ENCODE measurements at places on chromosomes 2 and 18. TPM values are rescaled to one million over a fixed set of nuclear protein-coding genes. Genes with fewer than 3 reads are reported as not detected.

GATA6 gene
- 0.99 TPM for polyA plus RNA-seq

C1QL2 gene
- polyA plus RNA-seq, result not detected

GCA gene
- polyA plus RNA-seq, result 15.2 TPM

SERPINE2 gene
- polyA plus RNA-seq, result 78.4 TPM

HOXD1 gene
- 0.85 TPM for polyA plus RNA-seq

SP140 gene
- polyA plus RNA-seq, result 0.30 TPM

DNAJC5G gene
- polyA plus RNA-seq, result 0.46 TPM

DNA sequence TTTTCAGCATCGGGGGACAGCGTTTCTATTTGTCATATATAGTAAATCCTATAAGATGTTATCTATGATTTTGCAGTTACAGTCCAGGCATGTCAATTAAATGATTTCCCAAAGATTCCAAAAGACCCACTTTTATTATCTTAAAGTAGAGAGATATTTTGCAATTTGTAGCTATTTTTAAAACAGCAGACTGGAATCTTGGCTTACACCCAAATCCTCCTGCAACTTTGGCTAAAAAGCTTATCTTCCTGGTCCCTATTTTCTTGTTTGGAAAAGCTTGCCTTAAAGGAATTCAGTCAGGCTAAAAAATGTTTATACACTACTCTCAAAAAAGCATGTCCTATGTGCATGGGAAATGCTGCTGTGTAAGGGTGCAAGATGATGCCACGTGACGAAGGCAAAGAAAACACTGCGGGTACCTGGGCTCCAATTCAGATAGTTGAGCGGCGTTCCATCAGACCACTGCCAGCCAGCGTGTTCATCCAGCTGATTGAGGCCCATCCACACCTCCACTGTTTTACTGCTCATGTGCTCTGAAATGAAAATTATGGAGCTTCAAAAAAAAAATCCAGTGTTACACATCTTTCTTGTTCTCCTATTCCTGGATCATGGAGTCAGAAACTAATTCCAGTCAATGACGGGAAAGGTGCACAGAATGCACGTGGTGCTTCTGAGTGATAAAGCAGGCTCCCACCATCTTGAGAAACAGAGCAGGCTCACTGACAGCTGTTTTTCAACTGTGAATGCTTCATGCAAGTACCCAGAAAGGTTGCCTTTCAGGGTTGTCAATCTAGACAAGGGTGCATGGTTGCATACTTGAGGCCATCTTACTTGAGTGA is 33.8 kb downstream of the PLA2R1 start:
- DNase-seq, result peak; percentile 43

- DNase-seq, result no peak
These were observed 6.7 kb downstream of the ARHGEF4 start for GRCh38 chr2:130843321-130843985.

DNA sequence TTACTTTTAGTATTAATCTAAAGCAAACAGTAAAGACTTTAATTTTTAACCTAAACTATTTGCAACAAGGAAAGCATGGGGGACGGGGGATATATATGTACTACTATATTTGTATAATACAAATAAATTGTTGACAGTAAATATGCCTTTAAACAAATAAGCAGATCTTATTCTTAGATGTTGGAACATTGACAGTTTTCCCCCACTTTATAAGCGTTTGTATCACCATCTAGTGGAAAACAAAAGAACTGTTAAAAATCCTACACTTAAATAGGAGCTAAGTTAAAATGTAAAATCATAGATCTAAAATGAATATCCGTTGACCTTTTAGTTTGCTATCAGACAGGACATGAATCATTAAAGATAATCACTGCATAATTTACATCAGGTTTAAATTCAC is 50.0 kb downstream of the RBBP8 start:
- DNase-seq, result peak; percentile 35

GRCh38 chr2:64192664-64193105 is 48.5 kb upstream of the PELI1 start:
- DNase-seq, result no peak

DNA sequence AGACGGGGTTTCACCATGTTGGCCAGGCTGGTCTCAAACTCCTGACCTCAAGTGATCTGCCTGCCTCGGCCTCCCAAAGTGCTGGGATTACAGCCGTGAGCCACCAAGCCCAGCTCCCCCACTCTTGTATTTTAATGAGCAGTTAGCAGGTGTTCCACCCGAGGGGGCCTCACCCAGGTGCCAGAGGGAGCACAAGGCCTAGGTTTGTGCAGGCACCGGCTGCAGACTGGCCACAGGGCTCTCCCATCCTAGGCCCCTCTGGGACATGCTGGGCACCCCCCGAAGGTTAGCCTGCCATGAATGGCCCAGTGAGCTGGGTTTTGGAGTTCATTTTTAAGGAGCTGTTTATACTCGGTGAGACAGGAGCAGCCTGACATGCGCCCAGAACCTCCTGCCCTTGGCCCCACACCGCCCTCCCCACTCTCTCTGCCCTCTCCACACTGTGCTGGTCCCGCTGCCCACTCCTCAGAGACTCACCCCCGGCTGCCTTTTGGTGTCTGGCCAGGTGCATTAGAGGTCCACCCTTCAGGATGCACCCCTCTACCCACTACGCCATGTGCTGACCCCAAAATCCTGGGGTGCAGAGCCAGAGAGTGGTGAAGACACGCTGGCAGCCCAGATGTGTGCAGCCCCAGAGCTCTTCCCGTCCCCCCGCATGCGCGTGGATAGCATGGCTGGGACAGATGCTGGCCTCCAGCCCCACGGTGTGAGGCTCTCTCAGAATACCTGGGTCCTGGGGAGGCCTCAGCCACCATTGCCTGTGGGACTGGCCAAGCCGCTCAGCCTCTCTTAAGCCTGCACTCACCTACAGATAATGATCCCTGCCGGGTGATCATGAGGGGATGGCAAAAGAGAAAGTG is 11.2 kb upstream of the KLF11 start:
- no peak for DNase-seq

DNA sequence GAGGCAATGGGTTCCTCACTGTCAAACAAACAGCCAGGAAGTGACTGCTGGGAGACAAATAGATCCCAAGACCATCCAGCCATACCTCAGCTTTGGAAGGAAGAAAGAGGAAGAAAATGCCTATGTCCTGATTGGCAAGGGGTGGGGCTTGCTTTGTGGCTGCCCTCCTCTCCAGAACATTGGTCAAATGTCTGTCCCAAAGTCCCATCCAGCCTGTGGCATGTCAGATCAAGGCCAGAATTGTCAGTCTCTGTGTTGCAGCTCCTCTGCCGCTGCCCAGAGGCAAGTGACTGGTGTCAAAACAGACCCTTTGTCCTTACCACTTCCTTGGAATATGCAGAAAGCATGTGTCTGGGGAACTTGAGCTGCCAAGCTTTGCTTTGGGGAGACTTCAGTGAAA is 63.0 kb upstream of the SMAD2 start:
- DNase-seq, result no peak

- DNase-seq, result no peak
These were observed at the start of gene MXD1 for GRCh38 chr2:69914950-69915945. MXD1 (plus strand) TSS chr2:69915109; CDS start chr2:69915331, 222 bp downstream.

DNA sequence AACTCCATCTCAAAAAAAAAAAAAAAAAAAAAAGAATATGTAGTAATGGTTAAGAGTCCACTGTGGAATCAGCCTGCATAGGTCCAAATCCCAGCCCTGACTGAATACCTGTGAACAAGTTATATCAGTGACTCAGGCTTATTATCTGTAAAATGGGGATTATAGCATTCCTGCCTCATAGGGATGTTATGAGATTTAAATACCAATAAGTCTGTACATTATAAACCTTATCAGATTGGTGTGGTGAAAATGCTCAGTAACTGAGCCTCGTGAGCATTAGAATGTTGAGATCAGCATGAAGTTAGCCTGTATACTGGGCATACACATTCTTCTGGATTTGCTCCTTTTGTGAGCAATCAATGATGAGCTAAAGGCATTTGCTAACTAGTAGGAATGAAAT is 3.0 kb upstream of the AMMECR1L start:
- DNase-seq, result no peak

DNA sequence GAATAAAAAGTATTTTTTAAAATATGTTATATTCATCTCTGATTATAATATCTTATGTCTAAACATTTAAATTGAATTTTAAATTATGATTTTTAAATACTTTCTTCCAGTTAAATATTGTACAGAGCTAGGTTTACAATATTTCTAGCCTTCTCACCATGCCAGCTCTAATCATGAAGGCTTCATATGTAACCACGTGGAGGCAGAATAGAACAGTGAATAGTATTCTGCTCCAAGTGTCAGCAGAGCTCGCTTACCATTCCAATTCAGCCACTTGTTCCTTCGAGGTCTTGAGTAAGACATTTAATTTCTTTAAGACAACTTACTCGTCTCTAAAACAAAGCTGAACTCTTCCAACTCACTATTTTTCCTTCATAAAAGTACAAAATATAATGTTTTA is 871.8 kb downstream of the SUCLG1 start:
- no peak for DNase-seq

DNA sequence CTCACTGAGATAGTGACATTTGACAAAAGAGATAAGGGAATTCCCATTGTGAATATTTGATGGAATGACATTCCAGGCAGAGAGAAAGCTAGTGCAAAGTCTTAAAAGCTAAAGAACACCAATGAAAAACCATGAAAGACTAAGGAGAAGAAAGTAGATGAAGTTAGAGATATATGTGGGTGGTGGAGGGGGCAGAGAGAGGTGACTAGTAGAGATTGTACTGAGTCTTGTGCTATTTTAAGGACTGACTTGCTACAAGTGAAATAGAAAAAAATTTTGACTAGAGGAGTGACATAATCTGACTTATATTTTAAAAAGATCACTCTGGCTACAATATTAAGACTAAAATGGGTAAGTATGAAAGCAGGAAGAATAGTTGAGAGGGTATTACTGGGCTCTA is 35.3 kb upstream of the GULP1 start:
- no peak for DNase-seq

DNA sequence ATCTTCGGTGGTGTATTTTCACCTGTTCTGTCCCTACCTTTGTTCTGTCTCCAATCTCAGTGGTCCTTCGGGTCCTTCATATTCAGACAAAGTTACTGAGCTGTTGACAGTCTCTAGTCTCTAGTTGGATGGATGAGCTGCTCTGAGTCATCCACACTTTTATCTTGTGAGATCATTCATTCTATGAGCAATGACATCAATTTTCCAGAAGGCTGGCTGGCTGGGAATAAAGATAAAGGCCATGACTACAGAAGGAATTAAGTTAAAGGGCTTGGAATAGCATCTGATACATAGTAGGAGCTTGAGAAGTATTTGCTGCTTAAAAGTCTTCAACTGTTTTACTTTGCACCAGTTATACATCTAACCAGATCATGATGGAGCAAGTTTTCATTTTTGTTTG is 43.1 kb upstream of the SLC39A10 start:
- DNase-seq, result peak; percentile 69

GRCh38 chr2:239724194-239724849 is 300.8 kb downstream of the NDUFA10 start:
- DNase-seq, result peak; percentile 64

DNA sequence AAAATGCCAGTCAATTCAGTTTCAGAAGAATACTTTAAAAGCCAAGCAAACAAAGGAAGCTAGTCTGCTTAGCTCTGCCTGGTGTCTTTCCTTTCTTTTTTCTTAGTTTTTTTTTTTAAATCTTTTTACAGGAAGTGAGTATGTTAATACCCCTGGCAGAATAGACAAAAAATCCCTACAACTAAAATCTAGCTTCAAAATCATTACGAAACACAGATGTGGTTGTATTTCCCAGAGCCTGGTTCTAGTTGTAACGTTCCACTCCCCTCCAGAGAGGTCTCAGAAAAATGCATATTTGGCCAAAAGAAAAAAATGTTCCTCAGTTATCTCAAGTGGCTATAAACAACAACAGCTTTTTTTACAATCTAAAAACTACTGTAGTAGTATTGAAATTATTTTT is 202.1 kb upstream of the RND3 start:
- DNase-seq, result no peak

- DNase-seq, result peak; percentile 10
These were observed 186.0 kb downstream of the CAMKMT start for GRCh38 chr2:44547718-44548117.

DNA sequence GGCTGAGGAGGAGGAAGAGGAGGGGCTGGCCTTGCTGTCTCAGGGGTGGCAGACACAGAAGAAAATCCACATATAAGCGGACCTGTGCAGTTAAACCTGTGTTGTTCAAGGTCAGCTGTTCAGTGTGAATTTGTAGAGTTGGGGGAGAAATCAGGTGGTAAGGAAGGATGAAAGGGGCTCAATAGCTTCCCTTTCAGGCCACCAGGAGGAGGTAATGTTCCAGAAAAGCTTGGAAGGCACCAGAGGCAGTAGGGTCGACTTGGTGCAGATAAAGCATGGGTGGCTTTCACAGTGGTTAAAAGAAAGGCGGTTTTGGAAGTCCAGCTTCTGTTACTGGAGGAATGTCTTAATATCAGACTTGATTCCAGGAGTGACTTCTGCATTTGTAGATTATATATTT is 167.4 kb downstream of the THSD7B start:
- DNase-seq, result no peak

GRCh38 chr18:8601277-8602032 is 7.8 kb upstream of the RAB12 start:
- DNase-seq, result no peak

GRCh38 chr2:218727502-218728165 is 17.0 kb downstream of the TTLL4 start:
- DNase-seq, result no peak

DNA sequence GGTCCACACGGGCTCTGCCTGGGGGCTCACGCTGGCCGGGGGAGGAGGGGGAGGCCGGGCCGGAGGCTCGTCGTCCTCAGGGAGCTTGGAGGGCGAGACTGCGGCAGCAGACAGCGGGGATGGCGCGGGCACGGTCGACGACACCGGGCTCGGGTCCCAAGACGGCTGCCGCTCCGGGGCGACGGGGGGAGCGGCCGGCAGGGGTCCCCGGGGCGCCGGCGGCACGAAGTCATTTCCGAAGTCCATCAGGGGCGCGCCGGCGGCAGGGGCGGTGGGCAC is 491 bp downstream of the RTN4 start:
- DNase-seq, result no peak

GRCh38 chr2:84901593-84902120 is 3.8 kb upstream of the TMSB10 start:
- DNase-seq, result no peak

DNA sequence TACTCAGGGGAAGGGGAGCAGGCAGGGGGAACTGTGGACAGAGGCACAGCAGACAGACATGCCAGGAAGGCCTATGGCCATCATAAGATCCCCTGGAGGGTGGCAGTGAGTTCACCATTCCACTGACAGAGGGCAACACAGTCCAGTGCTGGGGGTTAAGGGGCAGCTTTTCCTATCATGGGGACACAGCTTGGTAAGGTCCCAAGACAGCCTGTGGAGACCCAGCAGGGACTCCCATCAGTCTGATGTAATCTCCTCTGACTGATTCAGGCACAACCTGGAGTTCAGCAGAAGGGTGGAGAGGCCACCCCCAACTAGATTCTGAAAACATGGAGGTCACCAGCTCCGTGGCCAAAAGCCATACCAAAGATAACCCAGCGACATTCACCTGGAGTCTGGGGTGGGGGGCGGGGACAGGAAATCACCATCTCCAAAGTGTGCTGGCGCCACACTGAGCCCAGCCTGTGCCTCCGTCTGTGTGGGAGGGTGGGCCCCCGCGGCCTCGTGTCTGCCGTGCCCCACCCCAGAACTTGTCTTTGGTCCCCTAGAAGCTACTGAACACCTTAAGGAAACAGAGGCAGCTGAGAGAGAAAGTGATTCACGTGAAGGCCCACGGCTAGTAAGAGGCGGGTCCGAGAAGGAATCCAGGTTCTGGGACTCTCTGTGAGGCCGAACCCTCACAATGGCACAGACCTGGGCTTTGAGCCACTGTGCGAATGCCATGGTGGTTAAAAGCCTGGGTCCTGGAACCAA is 28.6 kb downstream of the DNMT3A start:
- no peak for DNase-seq

All from muscle of arm (tissue), 14 donors.